ENCODE measurements at places on chromosomes 11 and 22.

- no peak for DNase-seq
Measured at GRCh38 chr22:25375683-25376082, 156.2 kb downstream of the CRYBB2 start.

GRCh38 chr22:50733521-50734342, 4.3 kb upstream of the ACR start:
- no peak for DNase-seq

DNA sequence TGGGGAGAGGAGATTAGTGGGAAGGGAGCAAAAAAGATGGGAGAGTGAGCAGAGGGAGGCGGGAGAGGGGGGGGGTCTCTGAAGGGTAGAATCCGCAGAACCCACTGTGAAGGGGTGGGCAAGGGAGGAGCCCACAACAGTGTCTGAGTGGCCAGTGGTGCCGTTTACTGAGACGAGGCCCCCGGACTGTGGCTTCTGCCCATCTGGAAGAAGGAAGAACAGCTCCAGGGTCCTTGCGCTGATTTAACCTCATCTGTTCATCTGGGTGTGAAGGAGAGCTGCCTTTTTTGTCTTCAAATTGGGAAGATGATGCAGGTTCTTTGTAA, 45.7 kb upstream of the ANO1 start:
- DNase-seq = no peak

DNA sequence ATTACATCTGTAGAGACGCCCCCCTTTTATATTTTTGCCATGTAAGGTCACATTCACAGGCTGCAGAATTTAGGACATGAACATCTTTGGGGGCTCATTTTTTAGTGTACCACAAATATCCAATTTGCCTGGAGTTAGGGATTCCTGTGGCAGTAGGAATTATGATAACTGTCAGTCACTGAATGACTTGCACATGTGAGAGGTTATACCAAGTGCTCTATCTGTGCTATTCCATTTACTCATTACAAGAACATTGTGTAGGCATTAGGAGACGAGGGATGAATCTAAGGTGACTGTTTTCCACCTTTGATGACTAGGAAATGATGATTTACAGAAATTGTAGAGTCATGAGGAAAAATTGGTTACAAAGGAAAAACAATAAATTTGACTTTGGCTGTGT, 79.3 kb downstream of the LIF start:
- DNase-seq = no peak

DNA sequence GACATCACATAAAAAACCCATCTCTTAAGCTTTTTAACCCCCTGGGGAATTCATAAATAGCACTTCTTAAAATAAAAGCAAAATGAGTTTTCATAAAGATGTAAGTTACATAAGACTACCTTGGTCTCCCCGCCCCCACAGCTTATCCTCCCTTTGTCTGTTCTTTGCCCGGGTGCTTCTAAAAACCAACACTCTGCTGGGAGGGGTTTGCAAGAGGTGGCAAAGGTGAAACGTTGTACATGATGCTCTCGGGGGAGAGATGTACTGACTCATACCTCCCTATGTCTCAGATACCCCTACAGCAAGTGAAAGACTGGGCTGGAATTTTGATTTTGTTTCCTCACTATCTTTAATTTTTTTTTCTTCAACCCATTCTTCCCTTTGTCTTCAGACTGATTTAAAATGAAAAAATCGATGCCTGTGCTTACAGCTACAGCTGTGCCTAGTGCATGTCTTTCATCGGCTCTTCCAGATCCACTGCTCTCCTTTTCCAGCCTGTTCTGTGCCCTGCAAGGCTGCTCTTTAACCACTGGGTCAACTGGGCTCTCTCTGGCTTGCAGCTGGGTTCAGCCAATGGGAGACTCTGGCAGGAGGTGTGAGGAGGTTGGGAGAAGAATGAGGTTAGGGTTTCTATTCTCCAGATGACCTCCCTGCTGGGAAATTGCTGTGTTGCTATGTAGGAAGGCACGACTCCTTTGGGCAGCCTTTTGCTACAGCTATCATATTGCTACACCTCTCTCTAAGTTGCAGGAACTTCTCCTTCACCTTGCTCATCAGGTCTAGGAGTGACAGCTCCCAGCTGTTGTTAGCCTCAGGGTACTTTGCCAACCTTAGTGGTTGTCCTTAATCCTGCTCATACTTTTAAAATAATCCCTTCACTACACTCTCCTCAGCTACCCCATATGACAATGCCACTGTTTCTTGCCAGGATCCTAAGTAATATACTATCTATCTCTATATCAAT, 266.5 kb downstream of the TENM4 start:
- no peak for DNase-seq

- DNase-seq = no peak
Measured at GRCh38 chr22:38940811-38941384, 16.5 kb upstream of the APOBEC3A start.

- no peak for DNase-seq
Measured at GRCh38 chr11:44774731-44775130, 48.0 kb downstream of the TSPAN18 start.

DNA sequence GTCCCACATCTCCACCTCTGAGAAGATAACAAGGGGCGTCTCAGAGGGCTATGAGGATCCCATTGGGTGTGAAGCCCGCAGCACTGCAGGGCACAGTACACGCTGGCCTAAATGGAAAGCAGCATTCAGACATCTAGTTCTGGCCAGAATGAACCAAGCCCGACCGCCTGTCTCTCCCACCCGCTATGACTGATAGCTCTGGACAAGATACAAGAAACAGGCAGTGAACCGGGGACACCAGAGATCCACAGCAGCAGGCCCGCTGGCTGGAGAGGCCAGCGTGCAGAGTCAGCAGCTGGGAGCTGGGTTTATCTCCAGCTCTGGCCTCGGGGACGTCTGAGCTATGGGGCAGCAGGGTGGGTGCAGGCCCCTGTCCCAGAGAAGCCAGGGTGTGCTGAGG, 9.6 kb downstream of the CERK start:
- no peak for DNase-seq

DNA sequence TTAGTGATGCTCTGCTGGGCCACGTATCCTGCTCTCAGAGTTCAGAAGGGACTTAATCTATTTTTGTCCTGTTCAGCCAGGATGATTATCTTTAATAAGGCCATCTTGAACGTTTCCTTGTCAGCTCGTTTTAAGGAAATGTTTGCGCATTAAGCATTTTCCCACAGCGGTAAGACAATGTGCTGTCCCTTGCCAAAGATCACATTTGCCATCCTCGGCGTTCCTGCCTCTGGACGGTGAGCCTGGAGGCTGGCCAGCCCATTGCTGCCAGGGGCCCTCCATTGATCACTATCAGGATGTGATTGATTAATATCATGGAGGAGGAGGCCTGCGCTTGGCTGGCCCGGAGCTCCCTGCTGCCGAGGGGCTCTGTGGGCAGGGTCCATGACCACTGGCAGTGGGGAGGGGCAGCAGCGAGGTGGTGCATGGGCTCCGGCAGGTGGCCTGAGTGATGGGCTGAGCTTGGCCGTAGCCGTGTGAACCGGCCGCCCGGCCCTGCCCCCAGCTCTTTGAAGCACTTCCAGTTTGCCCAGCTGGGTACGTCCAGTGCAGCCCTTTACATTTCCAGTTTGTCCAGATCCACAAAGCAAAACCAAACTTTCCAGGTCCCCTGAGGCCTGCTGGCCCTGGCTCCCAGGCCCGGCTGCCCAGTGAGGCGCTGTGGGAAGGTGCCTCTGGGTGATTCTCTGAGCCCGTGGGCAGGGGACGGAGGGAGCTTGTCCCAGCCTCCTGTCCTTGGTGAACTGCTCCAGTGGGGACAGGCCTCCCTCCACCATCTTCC, 49.5 kb upstream of the SMIM38 start:
- no peak for DNase-seq

GRCh38 chr22:37624017-37624365, 15.4 kb downstream of the GGA1 start:
- no peak for DNase-seq

DNA sequence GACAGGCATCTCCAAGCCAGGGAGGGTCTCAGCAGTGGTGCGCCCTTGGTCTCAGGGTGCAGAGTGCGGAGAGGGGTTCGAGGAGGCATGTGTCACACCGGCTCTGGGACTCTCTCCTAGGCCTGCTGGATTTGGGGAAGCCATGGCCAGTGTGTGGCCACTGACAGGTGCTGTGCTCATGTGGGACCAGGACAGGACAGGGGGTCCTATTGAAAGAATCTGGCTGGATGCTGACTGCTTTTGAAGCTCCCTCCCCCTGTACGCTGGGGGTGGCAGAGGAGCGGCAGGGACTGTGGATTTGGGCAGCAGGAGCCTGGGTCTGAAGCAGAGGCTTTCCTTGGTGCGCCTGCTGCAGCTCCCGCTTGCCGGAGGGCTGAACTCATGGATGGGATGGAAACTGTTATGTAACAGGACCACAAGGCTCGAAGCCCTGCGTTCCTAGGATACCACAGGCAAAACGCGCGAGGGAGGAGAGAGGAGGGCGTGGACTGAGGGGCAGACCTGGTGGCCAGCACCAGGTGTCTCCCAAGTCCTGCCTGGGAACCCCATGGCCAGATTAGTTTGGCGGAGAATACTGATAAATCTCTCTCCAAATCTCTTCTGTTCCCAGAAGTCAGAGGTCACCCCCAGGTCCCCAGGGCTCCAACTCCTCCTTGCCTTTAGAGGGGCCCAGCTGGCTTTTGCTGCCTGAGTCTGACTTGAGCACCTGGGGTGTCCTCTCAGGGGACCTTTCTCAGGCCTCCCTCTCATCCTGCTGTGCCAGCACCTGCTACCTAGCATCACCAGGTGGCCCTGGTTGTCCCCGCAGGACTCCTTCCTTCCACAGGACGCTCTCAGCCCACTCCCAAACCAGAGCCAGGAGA, 13.8 kb upstream of the TEF start:
- DNase-seq = no peak

DNA sequence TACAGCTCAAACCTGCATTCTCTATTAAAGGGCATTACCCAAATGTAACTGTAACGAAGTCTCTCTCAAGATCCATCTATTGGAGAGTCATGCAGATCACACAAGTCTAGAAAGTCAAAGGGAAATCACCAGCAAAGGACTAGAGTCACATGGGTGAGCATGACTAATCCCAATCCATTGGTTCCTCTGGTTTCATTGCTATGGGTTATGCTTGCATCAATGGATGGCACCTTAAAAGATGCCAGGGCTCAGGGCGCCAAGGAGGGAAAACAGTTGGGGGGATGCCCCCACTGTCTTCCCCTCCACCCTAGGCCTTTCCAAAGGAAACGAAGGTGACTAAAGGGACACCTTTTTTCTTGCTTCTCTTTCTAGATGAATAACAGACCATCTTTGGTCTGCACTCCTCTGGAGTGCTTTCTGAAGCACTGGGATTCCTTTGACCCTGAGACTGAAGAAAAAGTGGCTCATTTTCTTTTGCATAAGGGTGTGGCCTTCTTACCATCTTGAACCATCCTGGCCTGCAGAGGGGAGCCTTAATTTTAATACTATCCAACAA, 8.1 kb downstream of the NXPE4 start:
- no peak for DNase-seq

GRCh38 chr11:87236368-87236767, 198.6 kb downstream of the TMEM135 start:
- no peak for DNase-seq

- DNase-seq = peak; percentile 37
Measured at GRCh38 chr11:69888483-69889181, 69.4 kb upstream of the FGF3 start.

- DNase-seq = no peak
Measured at GRCh38 chr11:4662876-4663275, 19.1 kb downstream of the OR51E1 start.

DNA sequence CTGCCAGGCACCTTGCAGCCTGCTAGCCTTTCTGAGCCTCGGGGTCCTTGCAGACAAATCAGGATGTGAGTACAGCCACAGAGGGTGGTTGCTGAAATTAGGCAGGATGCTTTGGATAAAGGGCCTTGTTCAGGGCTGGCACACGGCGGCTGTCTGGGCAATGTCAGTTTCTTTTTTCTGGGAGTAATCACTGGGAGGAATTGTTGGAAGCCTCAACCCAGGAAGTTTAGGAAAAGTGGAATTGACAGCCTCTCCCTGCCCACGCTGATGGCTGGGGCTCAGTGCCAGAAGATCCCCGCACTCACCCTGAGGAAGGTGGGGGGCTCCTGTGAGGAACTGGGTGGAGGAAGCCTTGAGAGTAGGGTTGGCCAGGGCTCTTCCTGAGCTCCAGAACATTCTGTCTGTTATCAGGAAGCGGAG, 37.4 kb downstream of the CD82 start:
- DNase-seq = no peak

DNA sequence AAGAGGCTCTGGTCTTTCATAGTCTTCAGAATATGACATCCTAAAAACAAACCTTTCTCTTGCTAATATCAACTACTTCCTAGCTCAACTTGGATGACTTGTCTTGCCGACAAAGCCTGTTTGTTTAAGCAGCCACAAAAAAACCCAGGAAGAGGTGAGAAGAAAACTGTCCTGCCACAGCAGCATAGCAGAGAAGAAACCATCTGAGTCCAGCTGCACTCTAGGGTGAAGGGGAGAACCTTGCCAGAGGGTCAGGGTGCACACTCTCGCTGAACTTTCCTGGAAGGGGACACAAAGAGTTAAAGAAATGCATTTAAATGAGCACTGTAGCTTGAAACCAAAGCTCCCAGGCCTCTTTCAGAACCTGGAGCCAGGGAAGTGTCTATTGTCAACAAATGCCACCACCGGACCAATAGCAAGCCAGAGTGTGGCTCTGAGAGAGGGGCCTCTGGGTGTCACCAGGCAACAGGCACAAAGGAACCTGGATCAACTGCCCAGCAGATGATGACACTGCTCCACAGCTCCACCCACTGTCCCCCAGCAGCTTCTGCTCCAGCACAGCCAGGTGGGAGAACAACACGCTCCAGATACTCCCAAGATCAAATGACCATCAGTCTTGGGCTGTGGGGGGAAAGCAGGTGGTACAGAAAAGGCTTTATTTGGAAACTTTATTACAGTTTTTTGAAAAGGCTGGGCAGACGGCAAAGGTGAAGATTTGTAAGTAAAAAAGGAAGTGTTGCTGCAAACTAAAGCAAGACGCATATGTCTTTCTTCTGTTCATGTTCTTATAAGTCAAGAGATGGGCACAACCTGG, 105.7 kb downstream of the RASSF10 start:
- DNase-seq = no peak

GRCh38 chr11:118606157-118606843, 1.1 kb upstream of the PHLDB1 start:
- no peak for DNase-seq

- DNase-seq = no peak
Measured at GRCh38 chr11:96147186-96147585, 195.8 kb downstream of the MAML2 start.

DNA sequence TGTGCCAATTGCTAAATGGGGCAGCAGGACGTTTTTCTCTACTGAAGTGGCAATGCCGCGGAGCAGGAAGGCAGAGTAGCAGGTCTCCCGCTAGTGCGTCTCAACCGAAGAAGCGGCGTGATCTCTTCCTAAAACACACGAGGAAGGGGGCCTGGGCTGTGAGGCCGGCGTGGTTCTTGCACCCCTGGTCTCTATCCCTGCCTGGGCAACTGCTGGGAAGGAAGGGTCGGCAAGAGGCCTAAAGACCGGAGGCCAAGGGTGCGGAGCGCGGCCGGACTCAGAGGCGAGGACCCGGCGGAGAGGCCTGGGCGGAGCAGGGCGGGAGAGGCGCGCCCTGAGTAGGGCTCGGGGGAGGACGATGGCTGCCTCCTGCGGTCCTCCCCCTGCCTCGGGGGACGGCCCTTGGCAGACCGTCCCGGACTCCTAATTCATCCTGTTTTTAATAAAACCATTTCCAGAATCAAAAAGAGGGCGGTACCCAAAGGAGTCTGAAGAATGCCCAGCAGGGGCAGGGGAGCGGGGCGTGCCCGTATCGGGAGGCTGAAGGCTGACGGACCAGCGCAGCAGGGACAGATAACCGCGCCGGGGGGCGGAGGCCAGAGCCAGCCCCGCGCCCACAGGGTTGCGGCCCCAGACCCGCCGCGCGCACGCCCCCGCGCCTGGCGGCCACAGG, 572 bp upstream of the APLP2 start:
- no peak for DNase-seq
